Stimulated activated CD8-positive, alpha-beta memory T cell treated with anti-CD3 and anti-CD28 coated beads, Interleukin-7, amount 100 ng/mL, for 48 hours (primary cell): ENCODE measurements at places on chromosomes 4 and X.

- no peak for DNase-seq
These were observed 64.5 kb upstream of the WDR1 start for GRCh38 chr4:10180927-10181744.

DNA sequence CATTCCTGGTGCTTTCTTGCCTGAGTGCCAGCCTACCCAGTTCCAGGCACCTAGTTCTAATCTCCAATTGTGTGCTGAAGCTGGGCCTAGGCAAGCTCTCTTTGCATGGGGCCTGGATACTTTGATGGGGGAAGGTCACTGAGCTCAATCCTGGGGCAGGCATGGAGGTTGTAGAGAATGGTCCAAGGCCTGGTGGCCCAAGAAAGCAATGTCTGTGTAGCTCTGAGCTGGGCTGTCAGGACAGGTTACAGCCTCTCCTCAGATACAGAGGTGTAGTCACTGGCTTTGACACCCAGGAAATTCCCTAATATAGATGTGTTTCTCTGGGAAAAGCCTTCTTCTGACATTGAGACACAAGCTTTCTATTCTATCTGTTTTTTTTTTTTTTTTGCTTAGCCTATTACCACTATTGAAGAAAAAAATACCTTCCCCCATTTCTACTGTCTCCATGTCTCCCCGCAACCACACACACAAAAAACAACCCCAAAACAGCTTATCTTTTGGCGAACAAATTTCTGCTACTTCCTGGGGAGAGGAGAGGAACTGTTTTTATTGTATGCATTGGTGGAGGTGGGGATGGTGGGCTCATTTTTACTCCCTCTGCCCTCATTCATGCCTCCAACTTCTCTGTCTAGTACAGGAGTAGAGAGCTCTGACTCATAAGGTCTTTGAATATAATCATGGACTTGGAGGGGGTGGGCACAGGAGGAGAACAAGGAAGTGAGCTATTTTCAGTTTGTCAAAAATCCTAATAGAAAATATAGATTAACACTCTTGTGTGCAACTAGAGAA lies 66.7 kb upstream of the DHX15 start:
- no peak for DNase-seq

DNA sequence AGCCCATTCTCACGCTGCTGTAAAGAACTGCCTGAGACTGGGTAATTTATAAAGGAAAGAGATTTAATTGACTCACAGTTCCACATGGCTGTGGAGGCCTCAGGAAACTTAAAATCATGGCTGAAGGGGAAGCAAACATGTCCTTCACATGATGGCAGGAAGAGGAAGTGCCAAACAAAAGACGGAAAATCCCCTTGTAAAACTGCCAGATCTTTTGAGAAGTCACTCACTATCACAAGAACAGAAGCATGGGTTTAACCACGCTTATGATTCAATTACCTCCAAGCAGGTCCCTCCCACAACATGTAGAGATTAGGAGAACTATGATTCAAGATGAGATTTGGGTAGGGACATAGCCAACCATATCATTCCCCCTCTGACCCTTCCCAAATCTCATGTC lies 335.5 kb downstream of the IL15 start:
- no peak for DNase-seq

DNA sequence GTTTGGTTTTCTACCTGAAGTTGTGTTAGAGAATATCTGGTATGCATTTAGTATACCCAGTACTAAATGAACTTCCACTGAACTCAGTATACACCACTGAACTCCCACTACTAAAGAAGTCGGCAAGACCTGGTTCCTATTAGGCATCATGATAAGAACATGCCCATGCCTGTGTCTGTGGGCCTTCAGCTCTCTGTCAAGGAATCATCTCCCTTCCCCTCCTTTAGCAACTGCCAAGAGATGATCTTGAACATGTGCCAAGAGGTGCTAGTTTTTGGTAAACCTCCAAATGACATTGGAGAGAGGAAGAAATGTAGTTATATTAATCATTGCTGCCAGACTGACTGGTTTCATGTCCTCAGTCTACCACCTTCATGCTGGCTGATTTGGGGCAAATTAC lies 113.2 kb downstream of the ATP10D start:
- no peak for DNase-seq

DNA sequence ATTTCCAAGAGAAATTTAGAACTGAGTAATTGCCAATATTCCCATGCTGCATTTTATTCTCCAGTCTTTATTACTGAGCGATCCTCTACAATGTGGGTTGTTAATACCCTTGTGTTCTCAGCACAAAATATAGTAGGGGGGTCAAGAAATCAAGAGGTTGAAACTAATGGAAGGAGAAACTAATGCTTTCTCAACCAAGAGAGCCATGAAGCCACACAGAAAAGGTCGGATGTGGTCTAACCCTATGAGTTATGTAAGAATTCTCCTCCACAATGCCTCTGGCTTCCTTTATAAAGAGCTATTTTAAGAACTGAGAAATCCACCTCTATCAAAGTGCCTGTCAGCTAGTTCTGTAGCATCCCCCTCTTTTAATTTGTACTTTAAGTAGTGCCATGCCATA lies 268.5 kb downstream of the CHIC1 start:
- no peak for DNase-seq
